ENCODE measurements at places on chromosomes 2 and 18. TPM values are rescaled to one million over a fixed set of nuclear protein-coding genes. Genes with fewer than 3 reads are reported as not detected.

UNC80 gene
- total RNA-seq, result not detected

SATB2 gene
- 0.14 TPM for total RNA-seq

PROM2 gene
- total RNA-seq, result 0.47 TPM

RGPD3 gene
- total RNA-seq, result 0.20 TPM

FOXD4L1 gene
- total RNA-seq, result 0.23 TPM

GRCh38 chr2:186560254-186560653, 29.6 kb upstream of the ITGAV start:
- DNase-seq, result no peak
- no peaks in the 10 kb centered on the region for H3K4me1 ChIP-seq
- H3K36me3 ChIP-seq, result no peaks in the 10 kb centered on the region
- no peak overlapping the region for H3K27ac ChIP-seq
- peaks cover 13% of the 10 kb centered on the region for H3K27me3 ChIP-seq

GRCh38 chr2:134429886-134430285, 176.0 kb downstream of the MGAT5 start:
- H3K27ac ChIP-seq, result no peak overlapping the region
- DNase-seq, result no peak
- H3K4me3 ChIP-seq, result no peak overlapping the region

DNA sequence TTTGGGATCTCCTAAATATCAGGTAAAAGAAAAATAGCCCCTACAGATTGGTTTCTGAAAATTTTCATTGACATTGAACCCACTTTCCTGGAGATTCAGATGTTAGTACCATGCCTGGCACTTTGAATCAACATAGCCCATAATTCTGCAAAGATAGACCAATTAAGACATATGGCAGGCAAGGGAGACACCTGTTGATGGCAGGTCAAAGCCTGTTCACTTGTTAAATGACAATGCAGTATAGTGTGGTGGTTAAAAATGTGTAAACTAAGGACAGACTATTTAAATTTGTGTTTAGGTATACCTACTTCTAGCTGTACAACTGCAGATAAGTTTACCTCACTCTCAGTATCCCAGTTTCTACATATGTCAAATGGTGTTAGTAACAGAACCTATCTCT, 178.1 kb upstream of the MMADHC start:
- no peaks in the 10 kb centered on the region for H3K36me3 ChIP-seq
- no peaks in the 10 kb centered on the region for H3K4me1 ChIP-seq
- no peak overlapping the region for H3K4me3 ChIP-seq
- no peak overlapping the region for H3K27ac ChIP-seq
- peaks cover 1% of the 10 kb centered on the region for H3K27me3 ChIP-seq

- no peak overlapping the region for H3K27ac ChIP-seq
- H3K36me3 ChIP-seq, result no peaks in the 10 kb centered on the region
- no peak overlapping the region for H3K4me3 ChIP-seq
- H3K27me3 ChIP-seq, result peaks cover 4% of the 10 kb centered on the region
- H3K4me1 ChIP-seq, result no peaks in the 10 kb centered on the region
These were observed 120.2 kb downstream of the MYO3B start for GRCh38 chr2:170298115-170298514.

- no peaks in the 10 kb centered on the region for H3K27me3 ChIP-seq
- peaks cover 12% of the 10 kb centered on the region for H3K4me1 ChIP-seq
- H3K27ac ChIP-seq, result no peak overlapping the region
- no peaks in the 10 kb centered on the region for H3K36me3 ChIP-seq
- no peak overlapping the region for H3K4me3 ChIP-seq
These were observed 91.8 kb downstream of the TPO start for GRCh38 chr2:1505031-1505441.

- no peak for DNase-seq
- H3K27me3 ChIP-seq, result peaks cover 13% of the 10 kb centered on the region
- no peak overlapping the region for H3K4me3 ChIP-seq
- H3K36me3 ChIP-seq, result no peaks in the 10 kb centered on the region
These were observed 118.4 kb downstream of the FAM124B start for GRCh38 chr2:224283466-224283965.

DNA sequence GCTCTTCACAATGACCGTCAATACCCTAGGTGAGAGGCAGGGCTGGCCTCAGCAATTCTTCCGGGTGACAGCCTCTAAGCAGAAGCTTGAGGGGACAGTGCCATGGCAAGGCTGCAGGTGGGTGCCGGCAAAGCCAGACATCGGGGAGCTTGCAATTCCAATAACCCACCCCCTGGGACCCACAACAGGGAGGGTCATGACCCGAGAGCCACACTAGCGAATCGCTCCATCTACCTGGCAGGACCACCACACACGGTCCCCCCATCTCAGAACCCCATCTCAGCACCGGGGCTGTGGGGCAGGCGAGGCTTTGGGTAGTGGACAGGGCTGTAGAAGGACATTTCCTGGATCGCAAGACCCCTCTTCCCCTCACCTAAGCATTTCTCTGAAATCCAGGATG, 177.2 kb downstream of the ACKR3 start:
- no peak for DNase-seq
- H3K27ac ChIP-seq, result no peak overlapping the region
- peaks cover 4% of the 10 kb centered on the region for H3K27me3 ChIP-seq
- no peak overlapping the region for H3K4me3 ChIP-seq
- no peaks in the 10 kb centered on the region for H3K36me3 ChIP-seq

DNA sequence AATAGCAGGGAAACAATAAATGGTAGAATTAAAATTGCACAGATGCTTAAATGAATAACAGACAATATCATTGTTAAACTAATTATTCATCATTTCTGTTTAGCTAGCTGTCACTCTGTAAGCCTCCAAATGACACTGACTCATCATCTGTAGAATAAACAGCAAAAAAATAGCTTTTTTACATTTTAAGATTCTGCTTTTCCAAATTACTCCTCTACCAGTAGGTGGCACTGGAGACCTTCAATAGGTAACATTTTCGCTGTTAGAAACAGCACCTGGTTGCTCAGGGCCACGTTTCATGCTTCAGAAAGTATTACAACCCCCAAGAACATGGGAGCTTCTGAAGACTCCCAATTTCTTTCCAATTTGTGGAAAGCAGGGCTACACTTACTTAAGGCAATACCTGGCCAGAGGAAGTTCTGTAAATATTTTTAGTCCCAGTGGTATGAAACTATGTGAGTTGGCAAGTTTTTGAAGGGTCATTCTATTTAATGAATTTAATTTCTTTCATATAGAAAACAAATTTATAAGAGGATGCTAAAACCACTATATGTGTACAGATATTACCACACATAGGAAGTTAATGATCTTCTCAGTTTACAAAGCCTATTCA, 45.4 kb downstream of the TTN start:
- no peak overlapping the region for H3K27ac ChIP-seq
- DNase-seq, result peak; percentile 37
- no peak overlapping the region for H3K4me3 ChIP-seq
- H3K4me1 ChIP-seq, result no peaks in the 10 kb centered on the region
- H3K27me3 ChIP-seq, result no peaks in the 10 kb centered on the region
- H3K36me3 ChIP-seq, result no peaks in the 10 kb centered on the region

DNA sequence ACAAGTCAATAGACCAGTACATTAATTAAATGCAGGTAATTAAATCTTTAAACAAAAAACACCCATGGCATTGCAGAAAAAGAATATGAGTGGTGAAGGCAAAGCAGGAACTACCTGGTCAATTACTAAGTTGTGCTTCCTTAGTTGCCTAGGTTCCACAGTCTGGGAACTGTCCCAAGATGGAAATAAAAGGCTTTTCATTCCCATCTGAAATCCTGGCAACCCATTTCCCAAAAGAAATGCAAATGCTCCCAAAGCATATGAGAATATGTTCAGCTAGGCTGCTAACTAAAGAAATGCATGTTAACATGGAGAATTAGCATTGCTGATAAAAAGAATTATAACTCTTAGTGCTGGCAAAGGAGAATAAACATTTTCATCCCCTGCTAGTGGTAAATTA, 177.8 kb downstream of the TMEM163 start:
- no peak overlapping the region for H3K4me3 ChIP-seq
- peaks cover 8% of the 10 kb centered on the region for H3K27me3 ChIP-seq
- no peak for DNase-seq
- no peak overlapping the region for H3K27ac ChIP-seq
- H3K36me3 ChIP-seq, result no peaks in the 10 kb centered on the region

GRCh38 chr2:188884046-188884445, 90.1 kb upstream of the COL3A1 start:
- H3K36me3 ChIP-seq, result no peaks in the 10 kb centered on the region
- no peaks in the 10 kb centered on the region for H3K4me1 ChIP-seq
- H3K27me3 ChIP-seq, result no peaks in the 10 kb centered on the region

GRCh38 chr2:78418021-78418420, 607.5 kb upstream of the REG3G start:
- H3K4me3 ChIP-seq, result no peak overlapping the region
- no peaks in the 10 kb centered on the region for H3K4me1 ChIP-seq
- no peaks in the 10 kb centered on the region for H3K36me3 ChIP-seq
- no peak overlapping the region for H3K27ac ChIP-seq
- no peaks in the 10 kb centered on the region for H3K27me3 ChIP-seq
- DNase-seq, result no peak

- no peak overlapping the region for H3K27ac ChIP-seq
- H3K36me3 ChIP-seq, result no peaks in the 10 kb centered on the region
These were observed 42.6 kb upstream of the DSC1 start for GRCh38 chr18:31205273-31205672.

GRCh38 chr2:173760553-173760952, 204.6 kb downstream of the SP3 start:
- no peaks in the 10 kb centered on the region for H3K36me3 ChIP-seq
- H3K4me1 ChIP-seq, result no peaks in the 10 kb centered on the region
- peaks cover 7% of the 10 kb centered on the region for H3K27me3 ChIP-seq
- no peak overlapping the region for H3K4me3 ChIP-seq
- H3K27ac ChIP-seq, result no peak overlapping the region

GRCh38 chr2:12821656-12822055, 104.9 kb downstream of the TRIB2 start:
- no peaks in the 10 kb centered on the region for H3K36me3 ChIP-seq
- no peak overlapping the region for H3K4me3 ChIP-seq
- H3K4me1 ChIP-seq, result peaks cover 19% of the 10 kb centered on the region
- no peak for DNase-seq
- H3K27me3 ChIP-seq, result peaks cover 2% of the 10 kb centered on the region
- no peak overlapping the region for H3K27ac ChIP-seq

- no peak overlapping the region for H3K4me3 ChIP-seq
- H3K27ac ChIP-seq, result no peak overlapping the region
- H3K36me3 ChIP-seq, result peaks cover 17% of the 10 kb centered on the region
- peaks cover 16% of the 10 kb centered on the region for H3K4me1 ChIP-seq
- DNase-seq, result no peak
These were observed 2.2 kb upstream of the PDIA6 start for GRCh38 chr2:10814571-10815331.

DNA sequence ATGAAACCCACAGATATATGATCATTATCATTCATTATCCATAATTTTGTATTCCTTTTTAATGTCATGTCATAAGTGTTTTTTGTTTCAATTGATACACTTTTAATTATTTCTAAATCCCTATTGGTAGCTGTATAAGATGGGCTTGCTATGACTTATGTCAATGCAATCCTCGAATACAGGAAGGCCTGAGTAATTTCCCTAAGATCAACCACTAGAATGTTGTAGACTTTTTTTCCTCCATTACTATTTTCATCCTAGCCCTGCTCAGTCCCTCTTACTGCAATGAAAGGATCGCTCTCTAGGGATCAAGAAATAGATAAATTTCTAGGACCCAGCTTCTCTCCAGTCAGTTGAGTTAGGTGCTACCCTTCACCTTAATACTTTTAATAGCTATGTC, 186.3 kb downstream of the KCNE4 start:
- no peak overlapping the region for H3K4me3 ChIP-seq
- DNase-seq, result no peak
- H3K4me1 ChIP-seq, result no peaks in the 10 kb centered on the region
- H3K36me3 ChIP-seq, result no peaks in the 10 kb centered on the region
- H3K27me3 ChIP-seq, result no peaks in the 10 kb centered on the region

DNA sequence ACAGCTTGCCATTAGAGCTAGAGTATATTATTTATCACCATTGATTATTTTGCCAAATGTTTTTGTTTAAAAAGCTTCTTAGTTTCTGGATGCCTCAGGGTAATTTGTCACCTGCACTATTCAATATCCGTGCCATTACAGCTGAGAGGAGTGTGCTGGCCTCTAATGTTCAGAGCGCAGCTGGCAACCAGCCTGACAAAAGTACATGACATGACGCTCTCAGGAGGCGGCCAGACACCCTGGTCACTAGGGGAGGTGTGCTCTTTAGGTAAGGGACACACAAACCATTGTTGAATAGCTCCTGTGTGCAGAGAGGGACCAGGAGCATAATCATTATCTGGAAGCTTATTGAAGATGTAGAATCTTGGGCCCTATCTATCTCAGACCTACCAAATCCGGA, 20.3 kb downstream of the LIMS1 start:
- no peak overlapping the region for H3K27ac ChIP-seq
- H3K4me1 ChIP-seq, result no peaks in the 10 kb centered on the region
- H3K36me3 ChIP-seq, result no peaks in the 10 kb centered on the region
- DNase-seq, result no peak

DNA sequence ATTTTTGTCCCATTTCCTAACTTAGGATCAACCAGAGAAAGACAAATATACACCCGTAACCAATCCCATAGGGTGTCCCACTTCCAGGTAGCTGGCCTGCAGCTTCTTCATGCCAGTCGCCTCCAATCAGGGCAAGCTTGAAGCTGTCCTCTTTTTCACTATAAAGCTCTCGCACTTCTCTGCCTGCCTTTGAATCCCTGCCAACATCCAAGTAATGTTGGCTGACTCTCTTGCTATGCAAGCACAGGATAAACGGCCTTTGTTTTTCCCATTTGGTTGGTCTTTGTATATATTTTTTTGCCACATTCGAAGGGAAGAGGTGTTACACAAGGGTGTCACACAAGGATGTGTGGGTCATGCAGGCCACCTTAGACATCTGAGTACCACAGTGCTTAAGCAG, 388.8 kb downstream of the CBLN2 start:
- H3K27ac ChIP-seq, result no peak overlapping the region
- no peaks in the 10 kb centered on the region for H3K4me1 ChIP-seq
- DNase-seq, result no peak
- no peak overlapping the region for H3K4me3 ChIP-seq
- no peaks in the 10 kb centered on the region for H3K36me3 ChIP-seq

DNA sequence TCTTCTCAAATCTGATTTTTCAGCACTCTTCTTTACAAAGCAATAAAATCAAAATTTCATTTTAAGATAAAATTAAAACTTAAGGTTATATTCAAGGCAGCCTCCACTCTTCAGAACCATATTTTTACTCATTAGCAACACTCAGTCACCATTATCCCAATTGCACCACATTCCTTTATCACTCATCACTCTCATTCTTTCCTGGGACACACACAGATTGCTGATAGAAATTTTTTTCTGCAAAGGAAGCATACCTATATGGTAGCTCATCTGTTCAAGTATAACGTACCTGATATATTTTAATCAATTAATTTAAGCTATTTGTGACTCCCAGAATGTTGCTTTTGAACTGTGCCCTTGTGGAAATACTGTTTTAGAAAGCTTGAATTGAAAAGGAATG, 1559.3 kb upstream of the ZEB2 start:
- H3K27ac ChIP-seq, result no peak overlapping the region
- H3K27me3 ChIP-seq, result no peaks in the 10 kb centered on the region
- H3K4me3 ChIP-seq, result no peak overlapping the region
- H3K36me3 ChIP-seq, result no peaks in the 10 kb centered on the region
- H3K4me1 ChIP-seq, result no peaks in the 10 kb centered on the region
- no peak for DNase-seq

- no peak for DNase-seq
- H3K27me3 ChIP-seq, result peaks cover 8% of the 10 kb centered on the region
- H3K4me1 ChIP-seq, result no peaks in the 10 kb centered on the region
- H3K4me3 ChIP-seq, result no peak overlapping the region
- no peaks in the 10 kb centered on the region for H3K36me3 ChIP-seq
These were observed 9.0 kb downstream of the OBSL1 start for GRCh38 chr2:219562049-219563020.

Measured in activated CD8-positive, alpha-beta T cell treated with anti-CD3 and anti-CD28 coated beads for 36 hours (primary cell).